IMR-90 (cell line): ENCODE measurements at places on chromosomes 12 and 14.

DNA sequence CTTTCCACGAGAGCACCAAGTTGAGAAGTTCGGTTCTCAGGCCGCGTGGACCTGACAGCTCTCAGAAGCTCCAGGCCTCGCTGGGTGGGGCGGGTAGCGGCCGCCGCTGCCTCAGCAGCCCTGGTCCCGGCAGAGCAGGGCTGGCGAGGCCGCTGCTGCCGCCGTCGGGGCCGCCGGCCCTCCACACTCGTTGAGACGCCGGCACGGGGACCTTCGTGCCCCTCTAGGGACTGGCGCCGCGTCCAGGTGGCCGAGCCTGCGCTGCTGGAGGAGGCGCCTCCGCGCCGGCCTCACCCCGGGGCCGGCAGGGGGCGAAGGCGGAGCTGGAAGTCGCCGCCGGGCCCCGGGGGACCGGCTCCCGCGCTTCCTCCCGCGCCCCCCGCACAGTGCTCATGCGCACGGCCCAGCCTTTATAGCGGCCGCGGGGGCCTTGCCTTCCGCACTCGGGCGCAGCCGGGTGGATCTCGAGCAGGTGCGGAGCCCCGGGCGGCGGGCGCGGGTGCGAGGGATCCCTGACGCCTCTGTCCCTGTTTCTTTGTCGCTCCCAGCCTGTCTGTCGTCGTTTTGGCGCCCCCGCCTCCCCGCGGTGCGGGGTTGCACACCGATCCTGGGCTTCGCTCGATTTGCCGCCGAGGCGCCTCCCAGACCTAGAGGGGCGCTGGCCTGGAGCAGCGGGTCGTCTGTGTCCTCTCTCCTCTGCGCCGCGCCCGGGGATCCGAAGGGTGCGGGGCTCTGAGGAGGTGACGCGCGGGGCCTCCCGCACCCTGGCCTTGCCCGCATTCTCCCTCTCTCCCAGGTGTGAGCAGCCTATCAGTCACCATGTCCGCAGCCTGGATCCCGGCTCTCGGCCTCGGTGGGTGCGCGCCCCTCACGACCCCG, at the start of gene COCH:
COCH (plus strand) TSS at position 440 of the 879 bp plus-strand sequence; CDS start at position 820, 380 bp downstream.
- DNase-seq = no peak
- H3K4me3 ChIP-seq = peak within 1 kb of the TSS; percentile 38; the same call in 1 of the 2 replicates
- no peaks in the 10 kb centered on the region for H3K36me3 ChIP-seq
- peaks cover 72% of the 10 kb centered on the region for H3K27me3 ChIP-seq
- no peak within 1 kb of the TSS for H3K27ac ChIP-seq

- H3K27ac ChIP-seq = no peak overlapping the region
- no peaks in the 10 kb centered on the region for H3K4me1 ChIP-seq
- DNase-seq = peak; percentile 59
- no peak overlapping the region for H3K4me3 ChIP-seq
Measured at GRCh38 chr14:72433511-72433910, 460.4 kb downstream of the DPF3 start.

DNA sequence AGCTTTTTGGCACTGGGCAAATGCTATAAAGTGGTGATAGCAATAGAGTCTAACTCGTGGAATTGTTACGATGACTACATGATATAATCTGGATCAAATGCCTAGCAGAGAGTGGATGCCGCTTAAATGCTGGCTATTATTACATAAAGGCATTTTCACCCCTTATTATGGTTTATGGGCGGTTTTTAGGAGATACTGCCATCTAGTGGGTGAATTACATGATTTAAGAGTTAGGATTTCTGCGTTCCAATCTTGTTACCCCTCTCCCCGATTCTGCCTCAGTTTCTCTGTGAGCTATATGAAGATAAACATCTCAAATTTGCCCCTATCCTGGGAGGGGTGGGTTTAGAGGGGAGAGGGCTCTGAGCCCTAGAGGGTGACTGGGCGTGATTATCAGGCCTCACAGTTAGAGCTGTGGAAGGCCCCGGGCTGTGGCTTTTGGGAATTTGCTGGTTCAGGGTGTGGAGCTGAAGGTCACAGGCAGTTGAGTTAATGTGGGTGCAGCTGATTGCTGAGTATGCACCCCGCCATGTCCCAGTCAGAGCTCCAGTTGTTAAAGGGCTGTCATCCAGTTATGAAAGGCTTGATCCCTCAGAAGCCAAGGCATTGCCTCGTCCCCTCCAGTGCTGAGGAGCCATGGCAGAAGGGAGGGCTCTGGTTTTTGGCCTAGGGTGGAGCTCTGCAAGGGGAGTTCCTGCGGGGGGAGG, 14.4 kb downstream of the CLSTN3 start:
- DNase-seq = peak; percentile 40
- H3K4me1 ChIP-seq = peaks cover 2% of the 10 kb centered on the region; the same call in 1 of the 2 replicates
- no peak overlapping the region for H3K4me3 ChIP-seq
- no peaks in the 10 kb centered on the region for H3K27me3 ChIP-seq
- no peak overlapping the region for H3K27ac ChIP-seq
- H3K36me3 ChIP-seq = peaks cover 42% of the 10 kb centered on the region

GRCh38 chr12:42283739-42284138, 42.2 kb downstream of the ZCRB1 start:
- H3K27ac ChIP-seq = no peak overlapping the region
- peaks cover 3% of the 10 kb centered on the region for H3K27me3 ChIP-seq
- no peak for DNase-seq
- no peak overlapping the region for H3K4me3 ChIP-seq

DNA sequence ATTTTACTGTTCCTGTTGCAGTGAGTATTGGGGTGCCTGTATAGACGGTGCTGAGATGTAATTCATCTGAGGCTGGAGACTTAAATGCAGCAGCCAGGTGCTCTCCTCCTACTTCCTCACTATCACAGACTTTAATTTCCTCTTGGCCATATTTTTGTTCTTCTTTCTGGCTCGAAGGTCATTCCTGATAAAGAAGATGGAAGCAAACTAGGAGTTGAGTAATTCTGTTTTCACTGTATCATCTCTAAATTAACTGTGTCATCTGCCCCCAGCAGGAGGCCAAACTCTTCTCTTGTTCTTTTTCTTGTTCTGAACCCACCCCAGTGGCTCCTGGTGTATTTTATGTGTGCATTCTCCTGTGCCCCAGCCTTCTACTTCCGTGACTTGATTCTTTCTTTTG, 141.7 kb upstream of the ARHGAP5 start:
- H3K4me3 ChIP-seq = no peak overlapping the region
- no peaks in the 10 kb centered on the region for H3K27me3 ChIP-seq
- H3K36me3 ChIP-seq = no peaks in the 10 kb centered on the region

- DNase-seq = peak; percentile 72
- H3K36me3 ChIP-seq = no peaks in the 10 kb centered on the region
- H3K4me3 ChIP-seq = no peak overlapping the region
- H3K27me3 ChIP-seq = no peaks in the 10 kb centered on the region
- no peaks in the 10 kb centered on the region; the same call in 1 of the 2 replicates for H3K4me1 ChIP-seq
Measured at GRCh38 chr12:84502907-84503787, 409.5 kb downstream of the SLC6A15 start.

- H3K4me1 ChIP-seq = no peaks in the 10 kb centered on the region
- no peak for DNase-seq
- 0 out of 2 replicates have a peak, but pooled peaks cover 2% of the 10 kb centered on the region for H3K27me3 ChIP-seq
- no peaks in the 10 kb centered on the region for H3K36me3 ChIP-seq
Measured at GRCh38 chr12:106629797-106630659, 47.2 kb downstream of the RFX4 start.

GRCh38 chr14:61219673-61220072, 61.5 kb downstream of the TMEM30B start:
- DNase-seq = peak; percentile 60
- peaks cover 26% of the 10 kb centered on the region for H3K4me1 ChIP-seq
- peak overlapping the region; percentile 1; the same call in 1 of the 2 replicates for H3K27ac ChIP-seq
- H3K4me3 ChIP-seq = no peak overlapping the region
- H3K36me3 ChIP-seq = no peaks in the 10 kb centered on the region
